ENCODE measurements at places on chromosomes 2 and 18. TPM values are rescaled to one million over a fixed set of nuclear protein-coding genes. Genes with fewer than 3 reads are reported as not detected.

EVX2 gene
- total RNA-seq: not detected

PFN4 gene
- 2.3 TPM for total RNA-seq

STARD6 gene
- total RNA-seq: not detected

HAUS1 gene
- total RNA-seq: 26.7 TPM

ORC4 gene
- total RNA-seq: 54.8 TPM

ZNF396 gene
- 4.5 TPM for total RNA-seq

NOSTRIN gene
- total RNA-seq: not detected
